Anterior cingulate cortex (tissue), 58 donors: ENCODE measurements at places on chromosomes 3 and 15.
A peak's percentile ranks its signal among the peaks of the same experiment; 100 is the strongest.

DNA sequence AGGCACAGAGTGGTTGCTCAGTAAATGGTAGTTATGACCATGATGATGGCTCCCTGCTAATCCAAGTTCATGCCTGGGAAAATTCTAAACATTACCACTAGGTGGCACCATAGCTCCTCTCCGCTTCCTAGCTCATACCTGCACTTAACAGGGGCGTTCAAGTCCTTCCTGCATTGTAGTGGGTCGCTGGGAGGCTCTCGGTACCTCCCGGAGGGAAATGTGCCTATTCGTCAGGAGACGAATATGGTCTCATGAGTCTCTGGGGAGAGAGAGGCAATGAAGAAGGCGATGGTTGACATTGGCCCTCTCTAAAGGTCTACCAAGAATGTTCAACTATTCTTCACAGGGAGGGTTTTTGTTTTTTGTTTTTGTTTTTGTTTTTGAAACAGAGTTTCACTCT is 10.9 kb downstream of the MESP1 start:
- peak; percentile 31 for DNase-seq

DNA sequence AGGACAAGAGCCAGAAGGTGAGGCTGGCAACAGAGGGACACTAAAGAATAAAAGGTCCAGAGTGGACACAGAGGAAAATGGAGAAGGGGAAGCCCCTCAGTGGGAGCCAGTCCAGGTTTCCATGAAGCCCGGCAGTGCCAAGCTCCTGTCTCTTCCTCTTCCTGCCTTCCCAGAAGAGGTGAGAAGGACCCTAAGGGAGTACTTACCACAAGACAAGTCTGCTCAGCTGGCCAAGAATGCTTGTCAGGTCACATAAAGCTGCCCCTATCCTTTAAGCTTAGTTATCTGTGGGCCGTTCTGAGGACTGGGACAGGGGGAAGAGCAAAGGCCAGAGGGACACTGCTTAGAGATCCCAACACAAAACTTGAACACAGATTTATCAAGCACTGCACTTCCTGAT is 100.2 kb downstream of the RYK start:
- DNase-seq, result no peak

DNA sequence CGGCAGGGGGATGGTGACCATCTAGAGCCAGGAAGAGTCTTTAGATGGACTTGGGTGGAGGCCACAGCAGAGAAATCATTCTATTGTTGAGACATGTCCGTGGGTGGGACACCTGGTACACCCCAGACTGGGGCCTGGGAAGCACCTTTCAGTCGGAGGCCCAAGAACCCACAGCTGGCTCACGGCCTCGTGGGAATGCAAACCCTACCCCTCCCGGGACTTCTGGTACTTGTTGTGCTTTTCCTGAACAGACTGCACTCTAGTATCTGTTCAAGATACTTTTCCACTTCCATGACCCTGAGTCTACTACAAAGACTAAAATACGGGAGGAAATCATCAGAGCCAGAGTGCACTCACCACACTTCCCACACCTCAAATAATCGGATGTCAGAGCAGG is 60.7 kb downstream of the BDH1 start:
- DNase-seq, result no peak

DNA sequence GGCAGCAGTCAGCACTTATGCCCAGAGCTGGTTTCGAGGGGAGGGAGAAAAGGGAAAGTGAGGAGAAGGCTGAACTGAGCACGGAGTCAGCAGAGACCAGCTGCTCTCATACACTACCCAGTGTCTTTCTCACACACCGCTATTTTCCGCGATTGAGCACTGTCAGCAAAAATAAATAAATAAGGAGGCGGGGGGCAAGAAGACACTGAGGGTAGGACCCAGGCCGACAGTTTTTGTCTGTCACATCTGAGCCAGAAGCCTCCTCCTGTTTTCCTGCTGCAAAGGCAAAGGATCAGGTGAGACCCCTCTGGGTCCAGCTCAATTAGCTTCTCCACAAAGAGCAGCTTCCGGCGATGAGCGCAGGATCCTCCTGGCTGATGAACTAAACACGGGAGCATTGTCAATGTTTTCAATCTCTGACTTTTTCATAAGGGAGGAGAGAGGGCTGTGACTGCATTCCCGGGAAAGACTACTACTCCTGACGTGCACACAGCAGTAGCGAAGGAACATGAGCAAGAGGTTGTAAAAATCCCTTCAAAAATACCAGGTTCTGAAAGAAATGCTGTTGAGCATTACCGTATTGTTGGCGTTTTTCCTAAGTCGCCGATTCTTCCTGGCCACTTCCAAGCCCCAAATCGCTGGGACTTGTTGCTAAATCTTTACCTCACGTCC is 1.3 kb downstream of the FRMD5 start:
- DNase-seq, result no peak

DNA sequence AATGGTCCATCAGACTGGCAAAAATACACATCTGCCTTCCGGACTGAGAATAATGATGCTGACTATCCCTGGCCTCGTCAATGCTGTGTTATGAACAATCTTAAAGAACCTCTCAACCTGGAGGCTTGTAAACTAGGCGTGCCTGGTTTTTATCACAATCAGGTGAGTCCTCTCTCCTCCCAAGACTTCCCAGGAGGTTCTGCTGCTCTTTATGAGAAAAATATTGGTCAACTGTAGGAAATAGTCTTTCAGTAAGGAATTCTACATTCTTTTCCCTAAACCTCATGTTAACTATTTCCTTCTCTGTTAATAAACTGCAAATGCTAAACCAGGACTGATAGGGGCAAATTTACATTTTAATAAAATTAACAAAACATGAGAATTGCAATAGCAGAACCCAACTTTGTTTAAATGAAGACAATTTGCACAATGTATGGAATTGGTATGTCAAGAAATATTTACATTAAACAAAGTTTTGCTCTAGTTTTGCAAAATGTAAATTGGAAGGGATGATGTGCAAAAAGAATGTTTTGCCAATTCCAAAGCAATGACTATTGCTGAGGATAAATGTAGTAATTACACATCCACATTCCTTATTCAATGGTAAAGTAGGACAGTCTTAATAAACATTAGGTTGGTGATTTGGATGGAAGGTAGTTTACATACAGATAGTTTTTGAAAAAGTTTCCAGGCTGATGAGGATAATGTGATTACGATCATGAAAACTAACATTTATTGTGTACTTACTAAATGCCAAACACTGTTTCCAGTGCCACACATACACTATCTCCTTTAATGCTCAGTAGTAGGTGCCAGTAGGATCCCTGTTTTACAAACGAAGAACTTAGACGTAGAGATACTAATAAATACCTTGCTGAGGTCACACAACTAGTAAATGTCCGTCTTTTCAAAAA is 21.1 kb downstream of the UPK1B start:
- no peak for DNase-seq

DNA sequence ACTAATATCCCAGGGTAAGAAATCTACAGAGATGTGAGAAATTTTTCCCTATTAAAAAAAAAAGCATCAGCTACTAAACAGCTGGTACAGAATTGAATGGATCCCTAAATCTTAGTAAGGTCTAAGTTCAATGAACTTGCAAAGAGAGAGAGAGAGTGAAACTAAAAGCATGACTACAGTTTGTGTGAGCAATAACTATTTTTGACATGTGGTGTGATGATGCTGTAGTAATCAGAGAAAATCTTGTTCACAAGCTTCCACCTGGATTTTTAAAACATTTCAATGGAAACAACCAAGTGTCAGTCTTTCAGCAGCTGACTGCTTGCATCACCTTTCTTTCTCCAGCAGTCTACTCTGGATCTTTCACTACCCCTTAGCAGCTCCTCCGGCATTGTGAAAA is 45.2 kb upstream of the ABI3BP start:
- DNase-seq, result no peak

DNA sequence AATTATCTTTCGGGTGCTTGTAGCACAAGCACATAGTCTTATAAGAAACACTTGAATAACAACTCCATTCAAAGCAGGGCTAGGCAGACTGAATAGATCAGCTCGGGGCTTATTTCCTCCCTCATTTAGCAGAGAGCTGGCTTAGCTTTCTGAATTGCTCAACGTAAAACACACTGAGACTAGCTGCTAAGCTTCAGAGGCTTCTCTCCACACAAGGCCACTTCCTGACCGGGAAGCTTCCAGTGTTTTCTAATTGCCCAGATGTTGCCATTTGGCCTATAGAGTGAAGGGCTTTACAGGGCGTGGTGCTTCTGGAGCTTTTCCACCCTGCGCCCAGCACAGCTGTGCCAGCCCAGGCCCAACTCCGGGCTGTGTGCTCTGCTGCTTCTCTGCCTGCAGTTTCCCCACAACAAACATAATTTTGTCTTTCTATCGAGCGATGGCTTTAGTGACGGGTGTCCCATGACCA is 16.6 kb downstream of the FAM240A start:
- DNase-seq, result no peak

GRCh38 chr3:126684218-126684751 is 19.8 kb upstream of the CHCHD6 start:
- DNase-seq, result no peak

DNA sequence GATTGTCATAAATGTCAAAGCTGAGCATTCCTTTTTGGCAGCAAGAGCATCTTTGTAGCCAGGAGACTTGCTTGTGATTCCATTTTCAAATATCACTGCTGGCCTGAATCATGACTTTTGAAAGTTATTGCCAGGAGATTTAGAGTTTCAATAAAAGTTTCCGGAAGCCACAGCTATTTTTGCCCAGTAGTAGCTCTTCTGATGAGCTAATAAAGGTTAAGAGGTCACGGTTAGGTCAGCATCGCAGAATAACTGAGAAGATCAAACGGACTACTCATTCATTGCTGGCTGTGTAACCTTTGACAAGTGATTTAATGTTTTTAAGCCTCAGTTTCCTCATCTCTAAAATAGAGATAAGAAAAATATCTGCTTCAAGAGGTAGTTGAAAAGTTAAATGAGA is 105.1 kb upstream of the ETV5 start:
- DNase-seq, result no peak

DNA sequence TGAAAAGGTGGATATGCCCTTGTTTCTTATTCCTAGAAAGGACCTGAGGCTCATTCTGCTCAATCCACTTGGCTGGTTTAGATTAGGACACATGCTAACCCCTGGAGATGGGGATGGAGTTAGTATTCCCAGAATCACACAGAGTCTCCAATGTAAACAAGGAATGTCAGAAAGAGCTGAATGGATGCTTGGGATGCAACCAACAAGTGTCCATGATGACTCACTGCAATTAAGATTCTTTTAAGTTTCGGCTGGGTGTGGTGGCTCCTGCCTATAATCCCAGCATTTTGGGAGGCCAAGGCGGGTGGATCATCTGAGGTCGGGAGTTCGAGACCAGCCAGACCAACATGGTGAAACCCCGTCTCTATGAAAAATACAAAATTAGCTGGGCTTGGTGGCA is 315.5 kb upstream of the AZI2 start:
- DNase-seq, result no peak

- DNase-seq, result no peak
Measured at GRCh38 chr15:25408929-25409328, 29.9 kb downstream of the UBE3A start.

GRCh38 chr3:40120806-40121205 is 188.7 kb upstream of the EIF1B start:
- DNase-seq, result no peak

DNA sequence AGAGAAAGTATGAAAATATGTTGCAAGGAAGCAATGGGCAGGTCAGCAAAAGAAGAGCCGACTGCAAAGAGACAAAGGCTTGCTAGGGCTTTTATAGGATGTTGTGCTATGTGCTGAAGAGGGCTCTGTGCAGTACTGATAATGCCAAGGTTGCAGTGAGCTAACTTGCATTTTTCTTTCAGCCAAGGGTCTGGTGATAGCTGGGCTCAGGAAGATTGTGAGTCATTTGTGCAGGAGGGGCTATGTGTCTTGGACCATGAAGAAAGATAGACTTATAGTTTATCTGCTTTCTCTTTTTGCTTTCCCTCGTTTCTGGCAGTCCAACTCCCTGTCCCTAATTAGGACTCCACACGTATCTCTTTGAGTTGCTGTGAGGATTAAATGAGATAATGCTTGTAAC is 64.5 kb upstream of the LRIG1 start:
- no peak for DNase-seq

DNA sequence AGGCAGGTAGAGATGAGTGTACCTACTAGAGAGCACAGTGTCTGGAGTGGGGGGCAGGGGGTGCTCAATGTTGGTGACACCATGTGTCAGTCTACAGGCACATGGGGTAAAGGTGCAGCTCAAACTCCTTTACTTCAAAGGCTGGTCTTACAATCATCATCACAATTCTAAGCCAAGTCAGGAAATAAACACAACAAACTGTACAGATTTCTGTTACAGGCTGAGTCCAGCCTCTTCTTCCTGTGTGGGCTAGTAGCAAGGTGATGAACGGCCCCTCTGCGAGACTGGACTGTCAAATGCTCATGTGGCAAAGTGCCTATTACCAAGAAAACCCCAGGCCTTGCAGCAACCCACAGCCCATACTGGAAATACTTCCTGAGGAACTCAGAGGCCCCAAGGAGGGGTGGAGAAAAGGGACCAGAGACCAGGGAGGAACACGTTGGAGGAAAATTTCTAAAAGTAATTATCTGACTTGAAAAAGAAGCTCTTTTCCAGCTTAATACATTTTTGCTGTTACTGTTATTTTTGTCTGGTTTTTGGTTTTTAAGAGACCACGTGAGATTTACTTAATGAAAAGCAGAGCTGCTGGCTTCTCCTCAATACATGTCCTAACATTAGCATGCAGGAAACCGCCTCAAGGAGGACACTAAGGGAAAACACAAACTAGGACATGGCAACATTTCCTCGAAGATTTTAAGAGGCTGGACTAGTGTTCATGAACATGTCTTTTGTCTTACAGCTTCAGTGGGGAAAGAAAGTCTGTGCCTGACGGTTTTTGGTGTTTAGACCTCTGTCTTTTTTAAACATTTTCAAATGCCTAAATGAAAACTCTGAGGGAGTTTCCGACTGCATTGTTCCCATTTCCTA is 29.5 kb downstream of the TBC1D2B start:
- peak; percentile 15 for DNase-seq

DNA sequence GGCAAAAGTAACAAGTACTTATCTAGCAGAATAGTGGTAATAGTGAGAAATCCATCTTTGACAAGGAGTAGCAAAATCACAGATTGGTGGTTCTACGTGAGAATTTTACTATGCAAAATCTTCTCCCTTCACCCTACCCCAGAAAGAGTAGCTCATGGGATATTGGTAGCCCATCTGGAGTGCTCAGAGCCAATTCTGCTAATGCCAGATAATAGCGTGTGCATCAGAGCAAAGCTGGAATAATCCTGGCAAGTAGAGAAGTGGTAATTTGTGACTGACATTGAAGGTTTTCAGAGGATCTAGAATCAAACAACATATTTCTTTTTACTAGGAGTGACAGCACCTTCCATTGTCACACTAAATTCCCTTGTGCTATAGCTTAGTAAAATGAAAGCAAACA is 192.9 kb downstream of the ZBBX start:
- DNase-seq, result no peak

GRCh38 chr3:55283441-55283925 is 203.6 kb downstream of the WNT5A start:
- DNase-seq, result no peak

DNA sequence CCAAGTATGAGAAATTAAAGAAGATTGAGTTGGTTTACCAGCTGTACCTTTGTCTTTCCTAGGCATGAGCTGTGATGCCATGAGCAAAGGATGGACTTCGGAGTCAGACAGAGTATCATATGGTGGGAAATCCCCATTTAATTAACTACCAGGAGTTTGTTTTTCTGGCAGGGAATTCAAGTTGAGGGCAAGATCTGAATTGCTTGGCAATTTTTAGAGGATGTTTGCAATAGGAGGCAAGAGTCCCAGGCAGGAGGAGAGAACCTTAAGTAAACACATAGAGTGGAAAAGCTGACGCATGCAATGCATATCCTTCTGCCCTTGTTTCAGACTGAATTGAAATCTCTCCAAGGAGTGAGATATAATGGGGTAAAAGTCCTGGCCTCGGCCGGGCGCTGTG is 569.7 kb upstream of the MDFIC2 start:
- no peak for DNase-seq

- no peak for DNase-seq
Measured at GRCh38 chr3:184677344-184678316, 34.2 kb downstream of the MAGEF1 start.
